MM.1S (cell line): ENCODE measurements at places on chromosomes 7 and 10.

GRCh38 chr7:24701261-24702235, 55.7 kb downstream of the GSDME start:
- no peak for DNase-seq

GRCh38 chr10:6089334-6090219, 743 bp downstream of the RBM17 start:
- DNase-seq: peak; percentile 29

DNA sequence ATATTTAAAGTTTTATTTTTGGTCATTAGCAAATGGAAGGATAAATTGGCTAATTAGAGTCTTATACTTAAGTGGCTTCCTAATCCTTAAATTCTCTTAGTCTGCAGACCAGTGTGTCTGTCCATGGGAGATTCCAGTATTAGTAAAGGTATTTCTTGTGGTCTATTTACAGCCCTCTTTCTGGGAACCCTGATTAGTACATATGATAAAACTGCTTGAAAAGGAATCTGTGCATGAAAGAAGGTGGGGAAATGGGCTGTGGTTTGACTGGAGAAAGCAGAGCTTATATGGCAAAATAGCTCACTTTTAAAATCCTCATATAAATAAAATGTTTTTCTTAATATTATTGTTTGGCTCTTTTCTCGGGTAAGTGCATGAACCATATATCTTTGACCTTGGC, 124.5 kb upstream of the RHOBTB1 start:
- DNase-seq: no peak

DNA sequence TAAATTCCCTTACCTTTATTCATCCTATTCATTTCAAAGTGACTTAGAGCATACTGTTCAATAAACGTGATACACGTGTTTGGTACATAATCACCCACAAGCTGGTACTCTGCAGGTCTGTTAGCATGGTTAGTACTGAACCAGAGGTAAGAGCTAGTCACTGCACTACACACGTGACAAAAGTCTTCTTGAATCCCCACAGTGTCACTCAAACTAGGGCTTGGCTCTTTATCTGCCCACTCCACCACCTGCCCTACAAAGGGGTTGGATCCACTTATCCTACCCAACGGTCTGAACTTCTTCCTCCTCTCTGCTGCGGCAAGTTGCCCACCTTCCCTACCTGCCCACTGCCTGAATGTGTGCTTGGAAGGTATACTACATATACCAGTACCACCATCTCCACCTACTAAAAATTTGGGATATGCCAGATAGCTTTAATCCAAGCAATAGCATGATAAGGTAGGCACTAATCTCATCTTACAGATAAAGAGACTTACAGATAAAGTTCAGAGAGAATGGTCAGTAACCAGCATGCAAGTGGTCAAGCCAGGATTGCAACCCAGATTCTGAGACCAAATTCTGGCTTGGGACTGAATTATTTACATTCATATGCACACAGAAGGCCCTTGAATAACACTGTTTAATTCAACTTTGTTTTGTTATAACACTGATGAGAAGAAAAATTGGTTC, 92.2 kb downstream of the SGMS1 start:
- DNase-seq: no peak

- DNase-seq: no peak
Observed at GRCh38 chr10:62008946-62009345, 107.4 kb downstream of the ARID5B start.

- DNase-seq: no peak
Observed at GRCh38 chr10:92052088-92052487, 128.5 kb downstream of the BTAF1 start.

- no peak for DNase-seq
Observed at GRCh38 chr7:3725155-3726059, 424.4 kb downstream of the SDK1 start.

- DNase-seq: no peak
Observed at GRCh38 chr10:17006631-17007417, 122.8 kb downstream of the CUBN start.

- DNase-seq: peak; percentile 52
Observed at GRCh38 chr7:16918288-16918895, 36.6 kb upstream of the AGR3 start.

DNA sequence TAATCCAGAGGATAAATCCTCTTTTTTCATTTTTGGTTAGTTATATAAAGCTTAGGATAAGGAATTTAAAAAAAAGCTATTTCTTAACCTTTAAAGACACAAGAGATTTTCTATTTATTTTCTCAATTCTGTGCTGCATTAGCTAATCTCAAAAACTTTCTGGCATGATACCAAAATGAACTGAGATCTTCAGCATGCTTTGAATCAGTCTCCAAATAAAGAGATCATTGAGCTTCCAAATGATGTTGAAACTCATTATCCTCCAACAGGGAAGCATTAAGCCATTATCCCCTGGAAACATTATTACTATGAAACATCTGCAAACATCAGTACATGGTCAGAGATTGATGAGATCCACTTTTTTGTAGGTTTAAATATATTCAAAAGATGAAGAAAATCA, 350.3 kb upstream of the TEX47 start:
- no peak for DNase-seq

DNA sequence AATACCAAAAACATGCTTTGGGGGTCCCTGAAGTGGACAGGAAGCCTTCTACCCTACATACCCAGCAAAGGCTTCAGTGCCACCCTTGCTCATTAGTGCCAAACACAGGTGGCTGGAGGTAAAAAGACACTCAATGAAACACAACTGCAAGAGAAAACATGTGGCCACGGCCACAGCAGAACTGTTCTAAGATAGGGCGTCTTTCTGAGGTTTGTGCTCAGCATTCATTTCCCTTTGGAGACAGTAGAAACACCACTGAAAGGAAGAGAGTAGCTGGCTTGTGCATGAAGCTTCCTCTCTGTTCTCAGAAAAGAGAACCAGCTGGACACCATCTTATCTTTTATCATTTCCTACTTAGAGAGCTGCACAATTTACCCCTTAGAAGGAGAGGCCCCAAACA, 143.0 kb downstream of the PLXNA4 start:
- peak; percentile 40 for DNase-seq

GRCh38 chr10:117653170-117653515, 110.6 kb downstream of the EMX2 start:
- peak; percentile 50 for DNase-seq

DNA sequence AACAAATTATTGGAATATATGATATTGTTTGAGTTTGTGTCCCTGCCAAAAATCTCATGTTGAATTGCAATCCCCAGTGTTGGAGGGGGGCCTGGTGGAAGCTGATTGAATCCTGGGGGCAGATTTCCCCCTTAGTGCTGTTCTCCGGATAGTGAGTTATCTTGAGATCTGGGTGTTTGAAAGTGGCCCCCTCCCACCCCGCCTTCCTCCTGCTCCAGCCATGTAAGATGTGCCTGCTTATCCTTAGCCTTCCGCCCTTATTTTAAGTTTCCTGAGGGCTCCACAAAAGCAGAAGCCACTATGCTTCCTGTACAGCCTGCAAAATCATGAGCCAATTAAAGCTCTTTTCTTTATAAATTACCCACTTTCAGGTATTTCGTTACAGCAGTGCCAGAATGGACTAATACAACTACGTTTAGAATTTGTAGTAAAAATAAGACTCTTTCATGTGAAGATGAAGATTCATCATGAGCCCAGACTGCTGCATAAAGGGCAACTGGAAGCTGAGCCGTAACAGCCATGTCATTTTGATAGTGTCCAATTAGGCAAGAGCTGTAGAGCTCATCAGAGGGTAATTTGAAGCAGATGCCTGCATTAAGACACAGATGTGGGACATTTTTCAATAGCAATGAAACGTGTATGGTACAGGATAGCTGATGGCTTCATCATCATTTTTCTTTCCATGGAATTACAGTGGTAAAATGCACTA, 1007.2 kb downstream of the REEP3 start:
- no peak for DNase-seq

GRCh38 chr7:93799750-93800357, 90.7 kb downstream of the TFPI2 start:
- peak; percentile 33 for DNase-seq

DNA sequence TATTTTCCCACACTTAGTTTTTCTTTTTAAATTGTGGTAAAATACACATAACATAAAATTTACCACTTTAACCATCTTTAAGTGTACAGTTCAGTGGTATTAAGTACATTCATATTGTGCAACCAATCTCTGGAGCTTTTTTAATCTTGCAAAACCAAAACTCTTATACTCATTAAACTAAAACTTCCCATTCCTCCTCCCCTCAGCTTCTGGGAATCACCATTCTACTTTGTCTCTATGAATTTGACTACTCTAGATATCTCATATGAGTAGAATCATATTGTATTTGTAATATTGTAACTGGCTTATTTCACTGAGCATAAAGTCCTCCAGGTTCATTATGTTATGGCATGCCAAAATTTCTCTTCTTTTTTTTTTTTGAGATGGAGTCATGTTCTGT, 86.4 kb upstream of the JAZF1 start:
- DNase-seq: no peak

DNA sequence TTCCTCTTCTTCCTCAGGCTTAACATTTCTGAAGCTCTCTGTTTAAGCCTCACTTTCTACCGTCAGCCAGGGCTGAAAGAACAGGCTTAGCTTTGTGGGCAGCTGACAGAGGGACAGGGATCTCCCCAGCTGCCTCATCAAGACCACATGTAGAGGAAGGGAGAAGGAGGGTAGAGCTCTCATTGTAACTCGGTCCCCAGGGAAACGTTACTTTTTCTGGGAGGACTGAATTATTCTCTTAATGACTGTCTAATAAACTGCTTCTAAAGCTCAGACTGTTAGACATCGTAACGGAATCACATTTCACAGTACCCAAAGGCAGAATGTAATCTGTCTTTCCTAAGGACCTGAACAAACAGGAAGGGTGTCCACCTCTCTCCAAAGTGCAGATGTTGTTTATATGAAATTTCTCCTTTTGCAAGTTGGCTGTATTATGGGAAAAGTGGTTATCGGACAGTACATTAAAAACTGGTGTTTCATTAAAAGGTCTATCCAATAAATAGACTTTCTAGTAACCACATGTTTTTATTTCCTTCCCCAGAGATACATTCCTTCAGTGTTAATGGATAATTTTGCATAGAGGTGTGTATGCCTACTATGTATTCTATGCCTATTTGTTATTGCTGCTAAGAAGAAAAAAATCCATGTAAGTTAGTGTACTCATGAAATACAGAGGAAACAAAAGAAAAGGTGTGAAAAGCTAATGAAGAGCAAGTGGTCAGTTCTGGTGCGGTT, 144.2 kb downstream of the CTTNBP2 start:
- no peak for DNase-seq

- peak; percentile 82 for DNase-seq
Observed at GRCh38 chr7:135993950-135994349, 16.8 kb upstream of the MTPN start.

- DNase-seq: no peak
Observed at GRCh38 chr10:102514487-102515311, 10.9 kb downstream of the SUFU start.

- DNase-seq: no peak
Observed at GRCh38 chr10:120702032-120702431, 149.1 kb upstream of the WDR11 start.

- DNase-seq: no peak
Observed at GRCh38 chr10:118870467-118871243, 115.9 kb upstream of the CACUL1 start.

- no peak for DNase-seq
Observed at GRCh38 chr10:11698691-11699549, 43.3 kb upstream of the ECHDC3 start.

DNA sequence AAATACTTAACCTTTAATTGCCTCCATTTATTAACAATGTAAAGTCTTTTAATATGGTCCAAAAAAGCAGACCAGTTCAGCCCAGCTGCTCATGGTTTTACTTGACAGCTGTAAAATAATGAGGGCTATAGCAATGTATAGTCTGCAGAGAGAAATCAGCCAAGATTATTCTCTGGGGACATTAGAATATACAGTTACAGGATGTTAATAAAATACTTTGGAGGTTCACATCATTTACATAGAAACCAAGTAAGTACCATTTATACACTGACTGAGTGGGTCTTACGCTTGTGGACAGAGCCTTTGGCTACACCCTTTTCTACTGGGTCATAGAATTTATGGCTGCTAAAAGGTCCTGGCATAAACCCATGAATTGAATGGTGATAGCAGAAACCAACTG, 340.7 kb upstream of the CELF2 start:
- DNase-seq: no peak

DNA sequence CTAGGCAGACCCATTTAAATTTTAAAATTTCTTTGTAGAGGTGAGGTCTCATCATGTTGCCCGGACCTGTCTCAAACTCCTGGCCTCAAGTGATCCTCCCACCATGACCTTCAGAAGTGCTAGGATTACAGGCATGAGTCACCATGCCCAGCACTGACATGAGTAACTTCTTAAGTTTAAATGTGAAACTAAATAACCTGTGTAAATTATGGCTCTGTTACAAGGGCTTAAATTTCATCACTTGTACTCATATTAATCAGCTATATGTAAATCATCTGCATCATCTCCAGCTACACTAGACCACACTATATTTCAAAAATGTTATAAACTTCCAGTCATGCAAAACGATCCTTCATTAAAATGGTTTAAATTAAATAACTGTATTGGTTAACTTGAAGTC, 56.1 kb downstream of the ATAD1 start:
- DNase-seq: no peak

- DNase-seq: no peak
Observed at GRCh38 chr7:130292682-130293257, at the start of gene CPA4. Gene CPA4 (plus strand): TSS chr7:130293161. CDS start chr7:130293181, 20 bp downstream.

- DNase-seq: no peak
Observed at GRCh38 chr7:98802781-98803110, 67.1 kb downstream of the TMEM130 start.

- peak; percentile 83 for DNase-seq
Observed at GRCh38 chr10:114810926-114811325, 10.7 kb upstream of the FHIP2A start.

GRCh38 chr7:70325509-70326101, 727.3 kb downstream of the AUTS2 start:
- no peak for DNase-seq

GRCh38 chr7:155090684-155091083, 20.6 kb downstream of the HTR5A start:
- DNase-seq: no peak

DNA sequence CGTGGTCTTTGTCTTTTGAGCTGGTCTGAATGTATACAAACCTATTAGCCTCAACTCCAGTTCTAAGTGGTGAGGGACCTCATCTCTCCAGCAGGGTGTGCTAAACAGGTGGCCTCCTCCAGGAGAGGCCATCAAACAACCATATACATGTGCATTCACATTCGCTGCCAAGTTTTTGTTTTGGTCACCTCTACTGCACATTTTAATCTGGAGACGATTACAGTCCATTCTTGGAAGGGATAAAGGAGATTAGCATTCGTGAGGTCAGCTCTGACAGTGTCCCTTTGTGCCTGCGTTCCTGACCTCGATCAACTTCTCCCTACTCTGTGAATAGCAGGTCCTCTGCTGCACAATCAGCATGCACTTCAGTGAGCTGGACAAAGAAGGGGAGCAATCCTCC, 60.8 kb downstream of the RHOBTB1 start:
- peak; percentile 29 for DNase-seq

GRCh38 chr7:92665926-92666325, 75.7 kb upstream of the FAM133B start:
- DNase-seq: no peak

GRCh38 chr10:88343761-88344484, 239.2 kb downstream of the RNLS start:
- no peak for DNase-seq

DNA sequence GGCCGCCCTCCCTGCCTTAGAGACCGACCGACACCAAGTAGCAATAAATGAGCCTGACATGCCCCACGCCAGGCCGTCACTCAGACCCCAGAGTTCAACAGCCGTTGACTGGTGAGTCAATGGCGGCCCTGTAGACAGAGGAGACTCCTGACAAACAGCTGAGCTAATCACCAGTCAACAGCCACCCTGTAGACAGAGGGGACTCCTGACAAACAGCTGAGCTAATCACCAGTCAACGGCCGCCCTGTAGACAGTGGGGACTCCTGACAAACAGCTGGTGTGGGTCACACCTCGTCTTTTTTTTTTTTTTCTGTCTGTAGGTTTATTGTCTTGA, 16.9 kb upstream of the KNDC1 start:
- no peak for DNase-seq
